ENCODE measurements at places on chromosomes 2 and 18.

- DNase-seq, result no peak
Observed at GRCh38 chr2:37357069-37357468, 12.6 kb downstream of the QPCT start.

GRCh38 chr2:72834596-72834995 is 8.8 kb upstream of the EXOC6B start:
- no peak for DNase-seq

DNA sequence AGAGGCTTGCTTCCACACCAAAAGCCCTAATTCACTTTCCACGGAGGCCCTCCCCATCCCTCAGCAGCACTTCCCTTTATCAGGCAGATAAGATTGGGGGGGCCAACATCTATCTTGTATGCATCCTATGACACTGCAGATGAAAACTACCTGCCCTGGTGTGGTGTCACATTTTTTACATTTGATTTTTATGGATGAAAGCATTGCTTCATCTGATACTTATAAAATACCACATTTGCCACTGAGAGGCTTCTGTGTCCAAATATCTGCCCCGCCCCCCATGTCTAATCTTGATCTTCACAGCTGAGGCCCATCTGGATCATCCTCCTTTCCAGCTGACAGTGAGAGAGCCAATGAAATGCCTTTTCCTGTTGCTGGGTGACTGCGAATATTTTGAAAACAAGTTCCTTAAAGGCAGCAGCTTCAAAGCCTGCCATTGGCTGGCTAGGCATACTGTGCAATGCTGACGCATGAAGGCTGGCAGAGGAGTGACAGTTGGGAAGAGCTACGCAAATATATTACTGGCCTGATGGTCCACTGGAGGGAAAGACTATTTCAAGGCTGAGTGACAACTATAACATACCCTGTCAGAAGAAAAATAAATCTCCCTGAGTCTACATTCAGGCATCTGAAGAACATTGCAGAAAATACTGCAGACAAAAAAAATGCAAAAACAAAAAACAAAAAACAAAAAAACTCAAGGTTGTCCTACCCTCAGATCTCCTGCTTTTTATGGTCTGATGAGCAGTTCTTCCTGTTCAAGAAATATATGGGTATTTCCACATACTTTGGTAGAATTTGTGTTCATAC is 318.7 kb downstream of the PDE11A start:
- DNase-seq, result no peak

DNA sequence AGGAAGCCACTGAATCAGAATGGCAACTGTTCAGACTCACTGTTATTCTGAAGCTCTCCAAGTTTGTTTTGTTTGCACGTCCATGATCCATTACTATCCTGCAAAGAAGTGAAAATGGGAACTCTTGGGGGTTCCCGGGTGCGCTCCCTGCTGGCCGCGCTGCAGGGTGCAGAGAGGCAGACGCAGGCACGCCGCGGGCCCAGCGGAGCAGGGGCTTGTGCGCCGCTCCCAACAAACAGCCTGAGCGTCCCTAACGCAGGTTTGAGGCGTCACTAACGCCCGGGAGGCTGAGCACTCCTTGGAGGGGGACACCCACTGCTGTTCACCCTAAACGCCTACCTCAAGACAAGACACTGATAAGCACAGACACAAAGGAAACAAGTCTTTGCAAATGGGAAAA is 14.3 kb upstream of the PIEZO2 start:
- no peak for DNase-seq

DNA sequence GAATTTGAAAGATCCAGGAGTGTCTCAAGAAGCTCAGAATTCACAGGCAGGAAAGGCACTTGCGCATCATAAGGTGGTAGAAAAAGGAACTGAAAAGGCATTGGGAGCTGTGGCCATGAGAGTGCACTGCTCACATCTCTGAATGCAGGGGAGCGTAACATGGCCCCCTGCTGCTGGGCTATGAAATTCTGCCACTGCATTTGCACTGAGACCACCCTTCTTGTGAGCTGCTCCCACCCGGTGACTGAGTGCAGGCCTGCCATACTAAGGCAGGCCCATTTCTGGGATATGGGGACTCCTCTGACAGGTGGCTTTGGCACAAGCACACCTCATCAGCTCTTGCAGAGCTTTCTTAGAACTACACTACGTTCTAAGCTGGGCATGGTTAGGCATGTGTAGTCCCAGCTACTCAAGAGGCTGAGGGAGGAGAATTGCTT is 25.3 kb upstream of the STARD7 start:
- DNase-seq, result no peak

DNA sequence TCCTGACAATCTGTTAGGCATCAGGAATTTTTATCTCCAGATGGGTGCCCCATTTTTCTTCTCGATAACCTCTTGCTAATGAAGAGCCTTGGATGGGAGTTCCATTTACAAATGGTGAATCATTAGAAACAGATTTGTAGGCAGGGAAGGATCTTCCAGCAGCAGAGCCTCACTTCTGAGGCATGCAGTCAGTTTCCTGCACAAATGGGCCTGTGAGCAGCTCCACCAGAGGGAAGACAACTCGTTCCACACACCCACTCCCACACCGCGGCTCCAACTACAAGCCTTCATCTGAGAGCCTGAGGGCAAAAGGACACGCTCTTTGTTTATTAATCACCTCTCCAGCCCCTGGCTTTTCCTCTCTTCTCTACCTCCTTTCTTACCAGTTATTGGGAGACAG is 108.5 kb downstream of the CTAGE1 start:
- DNase-seq, result no peak

All from stimulated activated CD8-positive, alpha-beta memory T cell treated with anti-CD3 and anti-CD28 coated beads, Interleukin-7, amount 100 ng/mL, for 4 hours (primary cell).